ENCODE measurements at places on chromosomes 2 and 18.

- peak; percentile 60 for DNase-seq
Observed at GRCh38 chr2:67259556-67260342, 137.4 kb upstream of the ETAA1 start.

GRCh38 chr18:56903686-56904085 is 243.2 kb upstream of the BOD1L2 start:
- no peak for DNase-seq

DNA sequence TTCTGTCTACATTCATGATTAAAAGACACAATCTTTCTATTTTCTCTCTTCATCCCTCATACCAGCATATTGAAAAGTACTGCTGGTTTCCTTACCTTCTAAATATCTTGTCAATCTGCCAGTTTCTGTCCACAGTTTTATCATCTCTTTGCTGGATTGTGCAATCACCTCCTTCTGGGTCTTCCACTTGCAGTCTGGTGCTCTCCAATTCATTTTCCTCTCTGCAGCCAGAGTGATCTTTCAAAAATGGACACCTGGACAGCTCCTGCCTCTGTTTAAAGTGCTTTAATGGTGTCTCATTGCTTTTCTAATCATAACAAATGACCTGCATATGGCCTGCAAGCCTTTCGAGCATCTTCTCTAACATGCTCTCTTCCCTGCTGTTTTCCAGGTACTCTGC is 94.0 kb downstream of the C1QL2 start:
- DNase-seq: no peak

- DNase-seq: no peak
Observed at GRCh38 chr2:169619946-169620345, 35.8 kb downstream of the PPIG start.

DNA sequence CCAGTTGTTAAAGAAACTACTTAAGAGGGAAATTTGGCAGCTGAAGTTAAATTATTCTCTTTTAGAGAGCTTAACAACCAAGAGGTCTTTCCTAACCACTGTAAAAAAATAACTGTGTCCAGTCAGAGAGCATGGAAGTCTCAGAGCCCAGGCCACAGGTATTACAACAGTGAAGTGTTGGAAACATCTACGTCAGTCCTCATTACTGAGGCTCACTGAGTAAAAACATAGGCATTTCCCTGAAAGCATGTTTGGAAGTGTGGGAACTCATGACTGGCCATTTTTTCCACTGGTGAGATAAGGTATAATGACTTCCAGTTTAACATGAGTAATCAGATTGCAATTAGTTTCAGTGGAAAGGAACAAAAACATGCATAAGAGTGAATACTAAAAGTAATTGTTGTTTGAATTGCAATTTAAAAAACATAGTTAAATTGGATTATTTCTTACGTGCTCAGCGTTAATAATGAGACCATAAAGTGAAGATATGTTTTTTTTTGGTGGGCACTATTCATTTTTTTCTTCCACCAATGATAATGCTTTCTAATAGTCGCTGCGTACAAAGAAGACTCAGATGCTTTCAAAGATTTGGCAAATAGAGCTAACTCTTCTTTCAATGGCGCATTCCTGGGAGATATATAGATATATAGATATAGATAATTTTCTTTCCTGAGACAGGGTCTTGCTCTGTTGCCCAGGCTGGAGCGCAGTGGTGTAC is 60.8 kb downstream of the EFEMP1 start:
- peak; percentile 99 for DNase-seq

Measured in kidney glomerular epithelial cell (primary cell).